ENCODE measurements at places on chromosomes 11 and 22.

DNA sequence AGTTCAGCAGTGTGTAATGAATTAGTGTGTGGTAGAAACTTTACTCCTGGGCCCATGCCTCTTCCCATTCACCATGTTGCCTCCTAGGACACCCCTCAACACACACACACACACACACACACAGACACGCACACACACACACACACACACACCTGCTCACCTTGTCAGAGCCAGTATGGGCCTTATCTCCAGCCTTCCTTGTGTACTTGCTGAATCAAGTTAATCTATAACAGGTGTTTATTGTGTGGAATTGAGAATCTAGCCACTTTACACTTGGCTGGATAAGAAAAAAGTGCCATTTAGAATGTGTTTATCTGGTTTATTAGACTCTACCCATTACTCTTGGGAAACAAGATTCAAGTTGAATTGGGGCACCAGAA lies 14.5 kb upstream of the ZDHHC13 start:
- DNase-seq: no peak

DNA sequence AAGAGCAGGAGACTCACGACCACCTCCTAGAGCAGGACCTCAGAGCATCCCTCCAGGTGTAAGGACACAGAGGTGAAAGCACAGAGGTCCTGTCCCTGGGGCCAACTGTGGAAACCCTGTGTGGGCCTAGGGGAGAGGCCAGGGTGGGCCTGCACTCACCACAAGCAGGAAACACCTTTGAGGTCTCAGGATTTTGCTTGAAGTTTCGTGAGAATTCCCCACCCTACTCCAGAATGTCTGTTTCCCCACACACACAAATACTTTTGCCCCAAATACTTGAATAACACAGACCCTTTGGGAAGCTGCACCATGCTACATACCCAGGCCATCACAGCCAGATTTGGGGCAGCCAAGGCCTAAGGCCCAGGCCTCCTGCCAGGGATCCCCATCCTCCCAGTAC lies 18.1 kb downstream of the SLC43A3 start:
- DNase-seq: no peak

DNA sequence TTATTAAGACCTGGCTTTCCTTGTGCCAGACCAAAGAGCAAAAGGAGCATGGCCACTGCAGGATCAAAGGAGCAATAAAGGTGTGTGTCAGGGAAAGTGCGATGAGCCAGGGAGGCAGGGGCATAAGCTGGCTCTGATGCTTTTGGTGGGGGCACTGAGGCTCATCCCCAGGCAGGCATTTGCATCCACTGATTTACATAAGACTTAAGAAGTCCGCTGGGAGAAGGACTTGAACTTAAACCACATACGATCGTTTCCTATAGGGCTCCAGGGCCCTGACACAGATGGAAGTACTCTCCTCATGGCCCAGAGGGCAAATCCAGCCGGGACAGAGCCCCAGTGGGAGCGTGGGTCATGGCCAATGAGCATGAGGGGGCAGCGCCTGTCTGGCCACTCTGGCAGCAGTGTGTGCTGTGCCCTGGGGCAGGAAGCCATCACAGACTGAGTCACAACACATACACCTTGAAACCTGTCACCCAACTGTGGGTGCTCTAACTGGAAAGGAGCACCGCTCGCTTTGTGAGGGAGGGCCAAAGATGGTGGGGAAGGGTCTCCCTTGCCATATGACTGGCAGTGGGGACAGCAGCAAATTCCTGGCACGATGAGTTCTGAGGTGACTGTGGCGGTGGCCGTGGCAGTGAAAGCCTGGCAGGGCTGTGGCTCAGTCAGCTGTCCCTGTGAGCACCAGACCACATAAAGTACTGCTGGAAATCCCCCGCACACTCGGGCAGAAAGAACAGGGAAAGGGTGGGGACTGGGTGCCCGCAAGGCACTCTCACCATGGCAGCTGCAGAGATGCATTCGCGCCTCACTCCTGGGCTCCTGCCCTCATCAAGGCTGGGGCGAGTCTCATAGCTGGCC lies 79.4 kb upstream of the LMO1 start:
- DNase-seq: no peak

DNA sequence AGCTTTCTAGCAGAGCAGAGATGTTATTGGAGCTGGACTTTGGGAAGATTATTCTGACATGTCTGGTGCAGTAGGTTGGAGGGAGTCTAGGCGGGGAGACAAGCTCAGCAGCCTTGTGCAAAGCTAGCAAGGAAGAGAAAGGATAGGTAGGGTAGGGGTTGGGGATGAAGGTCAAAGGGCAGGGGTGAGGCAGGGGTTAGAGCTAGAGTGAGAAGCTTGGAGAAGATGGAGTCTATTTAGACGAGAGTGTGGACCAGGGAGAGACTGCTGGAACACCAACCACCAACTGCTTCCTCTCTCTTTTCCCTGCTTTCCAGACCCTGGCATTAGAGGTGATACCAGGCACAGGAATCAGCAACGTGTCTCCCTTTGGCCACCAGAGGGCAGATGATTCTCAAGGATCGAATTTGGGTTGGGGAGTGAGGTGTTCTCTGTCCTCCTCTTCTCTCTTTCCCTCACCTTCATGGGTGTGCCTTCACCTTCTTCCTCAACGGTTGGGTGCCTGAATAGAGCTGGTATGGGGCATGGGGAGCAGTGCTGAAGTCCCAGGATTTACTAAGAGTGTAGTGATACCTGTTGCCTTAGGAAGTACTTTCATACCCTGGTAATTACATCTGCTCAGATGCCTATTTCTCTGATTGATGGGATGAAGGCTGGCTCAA lies 1.8 kb upstream of the MARK2 start:
- peak; percentile 83 for DNase-seq

GRCh38 chr11:109978895-109979294 lies 114.3 kb upstream of the ZC3H12C start:
- DNase-seq: no peak

DNA sequence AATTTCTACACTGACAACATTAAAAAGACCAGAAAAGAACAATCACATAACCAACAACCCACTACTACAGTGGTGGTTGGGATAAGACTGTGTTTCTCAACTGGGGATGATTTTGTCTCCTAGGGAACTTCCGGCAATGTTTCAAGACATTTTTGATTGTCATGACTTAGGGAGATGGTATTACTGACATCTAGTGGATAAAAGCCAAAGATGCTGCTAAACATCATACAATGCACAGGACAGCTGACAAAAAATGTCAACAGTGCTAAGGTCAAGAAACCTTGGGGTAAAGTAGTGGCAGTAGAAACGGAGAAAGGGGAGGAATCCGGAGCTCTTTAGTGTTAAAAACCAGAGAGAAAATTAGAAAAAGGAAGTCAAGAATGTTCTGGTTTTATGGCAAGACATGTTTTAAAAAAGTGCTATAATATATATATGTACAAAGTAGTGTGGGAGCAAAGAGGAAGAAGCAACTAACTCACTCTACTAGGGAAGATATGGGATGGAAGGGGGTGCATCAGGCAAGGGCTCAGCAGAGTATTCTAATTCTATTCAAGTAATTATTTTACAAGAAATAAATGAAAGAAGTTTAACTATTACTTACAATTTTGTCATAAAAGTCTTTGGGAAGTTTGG lies 37.2 kb downstream of the CKAP5 start:
- DNase-seq: peak; percentile 7

- DNase-seq: peak; percentile 37
Measured at GRCh38 chr11:75031771-75032549, 43.2 kb downstream of the NEU3 start.

DNA sequence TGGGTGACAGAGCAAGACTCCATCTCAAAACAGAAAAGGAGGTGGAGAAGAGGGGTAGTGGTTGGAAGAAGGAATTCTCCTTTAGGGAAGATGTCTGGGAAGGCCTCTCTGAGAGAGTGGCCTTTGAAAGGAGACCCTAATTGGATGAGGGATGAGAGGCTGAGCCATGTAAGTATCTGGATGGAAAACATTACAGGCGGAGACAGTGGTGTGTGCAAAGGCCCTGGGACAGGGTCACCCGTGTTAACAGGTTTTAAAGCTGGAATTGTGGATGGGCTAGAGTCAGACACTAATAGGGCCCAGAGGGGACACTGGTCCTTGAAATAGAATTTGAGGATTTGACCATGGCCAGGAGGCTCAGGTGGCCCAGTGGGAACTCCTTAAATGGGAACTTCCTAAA lies 10.4 kb downstream of the SNAP29 start:
- no peak for DNase-seq

- no peak for DNase-seq
Measured at GRCh38 chr22:31550871-31551370, 54.6 kb downstream of the SFI1 start.

DNA sequence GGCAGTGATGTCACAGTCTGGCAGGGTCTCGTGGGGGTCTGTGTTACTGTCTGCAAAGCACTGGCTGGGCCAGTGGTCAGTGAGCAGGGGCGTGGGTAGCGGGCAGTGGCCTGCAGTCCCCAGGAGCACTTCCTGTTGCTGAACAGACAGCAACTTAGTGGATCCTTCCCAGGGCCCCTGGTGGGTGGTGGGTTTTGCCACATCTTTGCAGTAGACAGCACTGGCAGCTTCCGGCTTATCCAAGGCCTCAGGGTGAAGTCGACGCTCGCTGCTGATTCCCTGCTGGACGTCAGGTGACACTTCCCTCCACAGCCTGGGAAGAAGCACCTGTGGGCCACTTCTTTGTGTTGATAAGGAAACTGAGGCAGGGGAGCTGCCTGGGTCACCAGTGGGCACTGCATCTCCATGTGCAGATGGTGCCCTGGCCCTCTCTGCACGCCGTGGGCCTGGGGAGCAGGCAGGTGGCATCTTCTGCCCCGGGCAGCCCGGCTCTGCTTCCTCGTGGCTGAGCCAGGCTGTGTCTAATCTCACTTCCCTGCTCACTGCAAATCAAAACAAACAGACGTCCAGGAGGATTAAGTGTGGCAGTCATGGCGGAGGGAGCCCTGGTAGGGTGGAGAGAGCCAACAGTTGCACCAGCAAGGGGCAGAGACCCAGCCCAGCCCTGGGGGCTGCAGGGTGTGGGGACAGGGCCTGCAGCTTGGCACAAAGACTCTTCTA lies 79.8 kb downstream of the KCNQ1 start:
- no peak for DNase-seq

- DNase-seq: no peak
Measured at GRCh38 chr11:107307991-107308390, 149.6 kb downstream of the CWF19L2 start.

DNA sequence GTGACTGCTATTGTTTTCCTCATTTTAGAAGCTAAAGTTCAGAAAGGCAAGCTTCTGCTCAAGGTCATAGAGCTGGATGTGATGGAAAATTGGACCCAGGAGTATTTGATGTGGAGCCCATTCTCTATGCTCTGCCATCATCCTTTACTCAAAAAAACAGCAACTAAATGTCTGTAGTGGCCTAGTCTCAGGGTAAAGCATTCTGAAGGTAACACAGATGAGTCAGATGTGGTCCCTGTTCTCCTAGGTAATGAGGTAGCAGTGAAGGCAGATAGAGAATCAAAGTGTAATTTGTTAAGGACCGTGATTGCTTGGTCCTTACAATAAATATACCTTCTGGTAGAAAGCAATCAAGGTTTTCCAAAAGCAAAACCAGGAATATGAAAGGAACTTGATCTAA lies 84.4 kb upstream of the SPON1 start:
- no peak for DNase-seq

- DNase-seq: no peak
Measured at GRCh38 chr11:74932169-74932568, 16.7 kb downstream of the XRRA1 start.

- no peak for DNase-seq
Measured at GRCh38 chr22:19517919-19518611, 6.1 kb downstream of the CLDN5 start.

GRCh38 chr11:92670308-92670890 lies 299.1 kb upstream of the MTNR1B start:
- DNase-seq: no peak
